Skeletal muscle cell (primary cell): ENCODE measurements at places on chromosomes 13 and 19.
A peak's percentile ranks its signal among the peaks of the same experiment; 100 is the strongest.

DNA sequence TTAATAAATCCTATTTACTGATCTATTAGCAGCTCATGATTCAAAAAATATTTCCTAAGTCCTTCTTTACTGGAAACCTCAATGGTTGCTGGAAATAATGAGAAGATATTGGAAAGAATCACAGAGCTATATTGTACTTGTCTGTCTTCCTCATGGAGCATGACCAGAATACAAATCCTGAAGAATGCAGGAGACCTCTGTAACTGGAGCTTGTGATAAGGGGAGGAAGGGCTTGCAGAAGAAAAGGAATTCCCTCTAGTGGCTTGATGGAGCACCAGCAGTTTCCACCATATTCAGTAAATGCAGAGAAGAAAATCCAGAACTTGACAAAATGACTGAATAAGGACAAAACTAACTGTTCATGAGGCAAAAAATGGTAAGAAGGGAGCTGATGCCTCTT, 1333.1 kb downstream of the EFNB2 start:
- DNase-seq, result no peak

DNA sequence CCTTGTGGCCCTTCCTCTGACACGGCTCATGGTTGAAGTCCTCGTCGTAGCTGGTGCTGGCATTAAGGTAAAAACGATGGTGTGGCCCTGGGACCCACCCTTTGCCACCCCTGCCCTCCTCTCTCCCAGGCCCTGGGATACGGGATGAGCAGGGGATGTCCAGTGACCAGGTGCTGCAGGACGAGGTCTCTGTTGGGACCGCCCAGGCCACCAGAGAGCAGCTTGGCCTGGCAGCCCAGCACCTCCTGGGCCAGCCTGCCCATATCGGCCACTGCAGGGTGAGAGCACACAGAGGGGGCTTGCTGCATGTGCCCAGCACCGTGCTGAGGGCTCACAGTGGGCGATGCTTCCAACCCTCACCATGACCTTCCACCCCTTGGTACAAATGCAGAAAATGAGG, 6.4 kb downstream of the ACTMAP start:
- no peak for DNase-seq

- DNase-seq, result no peak
These were observed 4.7 kb downstream of the PTBP1 start for GRCh38 chr19:801861-802497.

DNA sequence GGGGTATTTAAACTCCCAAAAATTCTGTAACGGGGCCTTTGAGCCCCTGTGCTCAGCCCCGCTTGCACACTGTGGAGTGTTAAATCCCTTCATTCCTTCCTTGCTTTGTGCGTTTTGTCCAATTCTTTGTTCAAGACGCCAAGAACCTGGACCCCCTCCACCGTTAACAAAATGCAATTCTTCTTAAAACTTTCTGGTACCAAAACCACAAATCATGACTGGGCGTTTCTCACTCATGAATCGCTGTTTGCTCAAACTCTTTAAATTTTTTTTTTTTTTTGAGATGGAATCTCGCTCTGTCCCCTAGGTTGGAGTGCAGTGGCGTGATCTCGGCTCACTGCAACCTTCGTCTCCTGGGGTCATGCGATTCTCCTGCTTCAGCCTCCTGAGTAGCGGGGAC, 881 bp downstream of the ZNF20 start:
- DNase-seq, result no peak

- DNase-seq, result no peak
These were observed 80.0 kb downstream of the GPR12 start for GRCh38 chr13:26680572-26680971.

- DNase-seq, result peak; percentile 47
These were observed 90.5 kb upstream of the ANKRD10 start for GRCh38 chr13:111005364-111005763.

GRCh38 chr19:57656346-57656745, 12.4 kb upstream of the ZSCAN4 start:
- no peak for DNase-seq

DNA sequence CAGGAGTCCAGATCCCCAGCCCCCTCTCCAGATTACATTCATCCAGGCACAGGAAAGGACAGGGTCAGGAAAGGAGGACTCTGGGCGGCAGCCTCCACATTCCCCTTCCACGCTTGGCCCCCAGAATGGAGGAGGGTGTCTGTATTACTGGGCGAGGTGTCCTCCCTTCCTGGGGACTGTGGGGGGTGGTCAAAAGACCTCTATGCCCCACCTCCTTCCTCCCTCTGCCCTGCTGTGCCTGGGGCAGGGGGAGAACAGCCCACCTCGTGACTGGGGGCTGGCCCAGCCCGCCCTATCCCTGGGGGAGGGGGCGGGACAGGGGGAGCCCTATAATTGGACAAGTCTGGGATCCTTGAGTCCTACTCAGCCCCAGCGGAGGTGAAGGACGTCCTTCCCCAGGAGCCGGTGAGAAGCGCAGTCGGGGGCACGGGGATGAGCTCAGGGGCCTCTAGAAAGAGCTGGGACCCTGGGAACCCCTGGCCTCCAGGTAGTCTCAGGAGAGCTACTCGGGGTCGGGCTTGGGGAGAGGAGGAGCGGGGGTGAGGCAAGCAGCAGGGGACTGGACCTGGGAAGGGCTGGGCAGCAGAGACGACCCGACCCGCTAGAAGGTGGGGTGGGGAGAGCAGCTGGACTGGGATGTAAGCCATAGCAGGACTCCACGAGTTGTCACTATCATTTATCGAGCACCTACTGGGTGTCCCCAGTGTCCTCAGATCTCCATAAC, at the start of gene APOE:
Gene APOE (plus strand): TSS at position 360 of the 724 bp plus-strand sequence. CDS start 829 bp downstream, outside the sequence.
- no peak for DNase-seq

DNA sequence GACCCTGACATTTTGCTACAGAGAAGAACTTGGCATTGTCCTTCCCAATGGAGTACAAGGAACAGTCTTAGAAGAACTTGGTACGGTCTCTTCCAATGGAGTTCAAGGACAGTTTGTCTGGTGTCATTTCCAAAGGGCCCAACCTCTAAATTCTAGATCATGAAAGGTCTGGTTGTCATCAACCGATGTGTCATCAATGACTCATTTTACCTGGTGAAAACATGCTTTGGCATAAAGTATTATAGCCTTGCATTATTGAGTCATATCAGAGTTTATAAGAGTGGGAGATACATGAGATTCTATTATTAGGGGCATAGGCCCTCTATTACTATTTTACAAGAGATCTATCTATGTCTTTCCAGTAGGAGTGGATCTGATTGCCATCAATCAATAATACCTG, 4.3 kb downstream of the CYP2B6 start:
- DNase-seq, result no peak
